Central memory CD4-positive, alpha-beta T cell (primary cell): ENCODE measurements at places on chromosomes 16 and 17.

DNA sequence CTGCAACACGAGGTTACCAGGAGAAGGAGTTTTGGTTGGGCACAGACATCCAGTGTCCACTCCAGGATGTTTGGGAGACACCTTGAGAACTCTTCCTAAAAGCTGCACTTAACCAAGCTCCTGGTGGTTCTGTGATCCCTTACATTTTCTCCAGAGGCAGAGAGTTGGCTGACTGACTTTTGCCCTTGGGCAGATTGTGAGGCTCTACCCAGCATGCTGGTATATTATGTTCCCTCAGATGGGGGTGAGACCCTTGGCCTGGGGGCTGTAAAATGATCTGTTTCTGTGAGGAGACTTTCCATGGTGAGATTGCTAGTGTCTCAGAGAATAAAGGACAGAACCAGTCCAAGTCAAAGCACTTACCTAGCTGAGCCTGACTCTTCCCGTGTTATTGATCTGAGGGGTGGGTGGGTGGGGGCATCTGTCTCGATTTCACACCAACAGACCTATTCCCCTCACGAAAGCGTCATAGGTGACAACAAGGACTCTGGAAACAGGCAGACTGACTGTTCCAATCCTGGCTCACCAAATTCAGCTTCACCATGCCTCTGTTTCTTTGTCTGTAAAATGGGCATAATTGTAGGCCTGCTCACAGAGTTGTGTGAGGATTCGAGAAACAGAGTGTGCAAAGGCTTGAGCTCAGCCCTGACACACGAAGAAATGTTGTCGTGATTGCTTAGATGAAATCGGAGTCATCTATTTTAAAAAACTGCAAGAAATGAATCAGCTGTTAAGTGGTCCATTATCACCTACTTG lies 12.2 kb downstream of the USB1 start:
- DNase-seq: no peak

- no peak for DNase-seq
Measured at GRCh38 chr17:48352630-48353029, 77.4 kb downstream of the SKAP1 start.

DNA sequence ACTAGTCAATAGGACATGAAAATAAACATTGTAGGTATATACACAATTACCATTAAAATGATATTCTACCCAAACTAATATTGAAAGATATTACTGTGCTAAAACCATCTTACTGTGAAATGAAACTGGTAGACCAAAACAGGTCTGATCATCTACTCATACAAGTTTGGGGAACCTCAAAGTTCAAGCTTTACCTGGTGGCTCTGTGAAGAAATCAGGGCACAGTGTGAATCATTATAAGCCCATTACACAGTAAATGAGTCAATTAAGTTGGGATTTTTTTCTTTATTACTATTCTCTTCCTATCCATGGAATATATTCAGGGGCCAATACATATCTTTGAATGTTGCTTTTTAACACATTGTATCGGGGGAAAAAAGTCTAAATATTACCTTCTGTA lies 57.1 kb downstream of the HELZ start:
- DNase-seq: no peak

- no peak for DNase-seq
Measured at GRCh38 chr17:13283606-13284005, 265.8 kb upstream of the ELAC2 start.

DNA sequence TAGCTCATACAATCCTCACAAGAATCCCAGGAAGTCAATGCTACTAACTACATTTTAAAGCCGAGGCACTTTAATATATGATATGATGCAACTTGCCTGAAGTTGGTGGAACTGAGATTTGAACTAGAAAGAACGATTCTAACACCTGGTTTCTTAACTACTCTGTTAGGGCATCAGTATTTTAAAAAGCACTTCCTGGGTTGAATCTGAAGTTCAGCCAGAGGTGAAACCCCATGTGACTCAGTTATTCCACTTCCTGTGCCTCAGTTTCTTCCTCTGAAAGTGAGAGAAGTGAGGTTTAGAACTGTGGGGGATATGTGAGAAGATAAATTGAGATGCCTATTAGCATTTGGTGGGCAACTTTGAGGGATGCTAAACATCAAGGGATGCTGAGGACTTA lies 129.4 kb upstream of the ANKFN1 start:
- no peak for DNase-seq

GRCh38 chr17:13222975-13223374 lies 205.1 kb upstream of the ELAC2 start:
- no peak for DNase-seq

DNA sequence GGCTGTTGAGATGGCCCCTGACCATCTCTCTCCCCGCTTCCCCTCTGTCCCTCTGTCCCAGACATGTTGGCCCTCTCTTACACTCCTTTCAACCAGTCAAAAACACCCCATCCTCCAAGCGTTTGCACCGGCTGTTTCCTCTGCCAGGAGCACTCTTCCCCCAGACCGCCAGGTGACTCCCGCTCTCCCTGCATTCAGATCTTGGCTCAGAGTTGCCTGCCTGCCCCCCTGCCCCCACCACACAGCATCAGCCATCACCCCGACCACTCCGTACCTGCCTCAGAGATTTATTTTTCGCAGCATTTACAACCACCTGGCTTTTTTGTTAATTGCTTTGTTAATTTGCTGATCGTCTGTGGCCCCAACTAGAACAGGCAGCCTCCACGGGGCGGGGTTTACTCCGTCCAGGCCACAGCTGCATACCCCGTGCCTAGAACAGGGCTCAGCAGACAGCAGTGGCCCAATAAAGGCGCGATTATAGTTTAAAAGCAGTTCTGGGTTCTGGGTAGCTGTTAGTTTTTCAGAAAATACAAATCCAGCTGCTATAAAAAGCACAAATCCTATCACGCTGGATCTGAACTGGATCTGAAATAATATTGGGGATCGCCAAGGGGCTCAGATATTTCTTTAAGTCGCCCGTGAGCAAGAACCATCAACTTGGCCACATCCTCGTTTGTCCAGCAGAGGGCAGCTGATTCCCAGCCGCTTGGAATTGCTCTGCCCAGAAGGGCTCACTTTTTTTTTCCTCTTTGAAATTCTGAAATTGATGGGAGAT lies 173.6 kb downstream of the IRF8 start:
- no peak for DNase-seq

- no peak for DNase-seq
Measured at GRCh38 chr17:41474863-41475262, 6.1 kb downstream of the KRT35 start.

GRCh38 chr16:86680162-86680561 lies 101.8 kb downstream of the FOXL1 start:
- DNase-seq: no peak

DNA sequence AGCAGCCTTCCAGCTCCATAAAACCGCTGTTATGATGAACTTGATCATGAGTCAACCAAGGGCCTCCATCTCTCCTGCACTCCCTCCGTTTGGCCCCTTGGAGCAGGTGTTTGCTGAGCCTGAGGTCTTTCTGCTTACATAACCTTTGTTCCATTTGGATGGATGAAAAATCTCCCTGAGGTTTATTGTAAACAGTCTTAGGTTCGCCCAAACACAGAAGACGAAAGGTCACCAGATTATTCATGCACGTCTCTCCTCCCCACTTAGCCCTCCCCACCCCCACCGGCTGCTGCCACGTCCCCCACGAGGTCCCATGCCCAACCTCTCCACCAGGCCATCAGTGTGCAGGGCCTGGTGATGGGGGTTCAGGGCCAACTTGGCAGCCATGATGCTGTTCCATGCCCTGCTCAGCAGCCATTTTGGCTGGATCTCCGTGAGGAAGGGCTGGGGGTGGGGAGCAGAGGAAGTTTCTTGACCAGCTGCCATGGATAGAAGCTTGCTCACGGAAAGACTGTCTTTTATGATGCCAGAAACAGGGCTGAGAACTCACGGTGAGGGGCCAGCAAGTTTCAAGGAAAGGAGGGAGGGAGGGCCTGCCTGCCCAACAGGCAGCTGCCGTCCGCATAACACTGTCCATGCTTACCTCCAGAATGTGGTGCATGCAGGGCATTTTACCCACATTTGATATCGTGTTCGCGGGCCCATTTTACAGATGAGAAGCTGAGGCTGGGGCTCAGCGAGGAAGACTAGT lies 47.8 kb upstream of the FOXF1 start:
- no peak for DNase-seq

- DNase-seq: no peak
Measured at GRCh38 chr16:66568355-66568754, 2.1 kb downstream of the CMTM1 start.

DNA sequence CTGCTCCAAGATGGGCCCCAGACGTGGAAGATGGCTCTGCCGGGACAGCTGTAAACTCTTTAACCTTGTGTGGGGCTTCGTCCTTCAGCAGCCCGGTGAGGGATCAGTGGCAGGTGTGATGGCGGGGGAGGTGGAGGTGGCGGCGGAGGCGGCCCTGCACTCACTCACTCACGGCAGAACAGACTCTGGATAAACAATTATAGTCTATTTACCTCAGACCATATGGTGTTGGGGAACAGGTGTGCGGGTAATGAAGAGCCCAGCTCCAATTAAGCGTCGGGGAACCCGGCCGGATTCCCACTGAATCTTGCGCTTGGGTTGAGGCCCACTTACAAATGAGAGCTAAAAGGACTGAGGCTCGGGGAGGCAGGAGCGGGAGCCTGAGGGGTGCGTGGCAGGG lies 104.3 kb upstream of the SDK2 start:
- no peak for DNase-seq

DNA sequence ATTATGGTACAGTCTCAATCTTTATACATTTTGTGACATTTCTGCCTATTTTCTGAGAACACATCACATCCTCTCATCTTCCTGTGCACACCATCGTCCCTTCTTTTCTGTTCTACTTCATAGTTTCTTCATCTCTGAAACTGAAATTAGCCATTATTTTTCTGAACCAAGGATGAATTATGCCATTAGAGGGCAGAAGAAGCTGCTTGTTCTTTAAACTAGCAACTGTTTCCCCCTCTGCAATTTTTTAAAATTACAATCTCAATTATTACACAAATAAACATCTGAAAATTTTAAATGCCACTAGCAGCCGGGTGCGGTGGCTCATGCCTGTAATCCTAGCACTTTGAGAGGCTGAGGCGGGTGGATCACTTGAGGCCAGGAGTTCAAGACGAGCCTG lies 41.3 kb downstream of the RBBP6 start:
- no peak for DNase-seq
